ENCODE measurements at places on chromosomes 7 and 10. TPM values are rescaled to one million over a fixed set of nuclear protein-coding genes. Genes with fewer than 3 reads are reported as not detected.

The SLC13A1 gene
- not detected for total RNA-seq

The HMX3 gene
- total RNA-seq = not detected

The FGL2 gene
- total RNA-seq = 0.14 TPM

The EVX1 gene
- not detected for total RNA-seq

The MNX1 gene
- total RNA-seq = not detected

The C10orf67 gene
- 0.22 TPM for total RNA-seq

The ABCA13 gene
- total RNA-seq = 1.3 TPM

The TYSND1 gene
- total RNA-seq = 5.0 TPM

The ABCB1 gene
- total RNA-seq = 2.4 TPM

The TMEM254 gene
- total RNA-seq = 6.9 TPM

The MACC1 gene
- total RNA-seq = not detected

The TUBB8 gene
- not detected for total RNA-seq

The PLCE1 gene
- 0.29 TPM for total RNA-seq

The WNT8B gene
- total RNA-seq = not detected

The LIPM gene
- total RNA-seq = not detected

The RPEL1 gene
- total RNA-seq = not detected

The ETV1 gene
- 52.7 TPM for total RNA-seq

The ATXN7L1 gene
- 10.3 TPM for total RNA-seq

The NME8 gene
- total RNA-seq = not detected

The SPDYE9 gene
- not detected for total RNA-seq

The AGR3 gene
- not detected for total RNA-seq

The SGPL1 gene
- total RNA-seq = 56.0 TPM

The ACADSB gene
- total RNA-seq = 5.3 TPM

The DYDC2 gene
- not detected for total RNA-seq

The OR2A42 gene
- not detected for total RNA-seq

The PLXDC2 gene
- 4.6 TPM for total RNA-seq

The PITRM1 gene
- total RNA-seq = 62.4 TPM

The RBM20 gene
- under 0.01 TPM for total RNA-seq

The AKR1D1 gene
- total RNA-seq = not detected

The EPHB6 gene
- 2.4 TPM for total RNA-seq

The ACTL6B gene
- not detected for total RNA-seq

The ZNF727 gene
- not detected for total RNA-seq

The TUBAL3 gene
- total RNA-seq = not detected

The ZNF467 gene
- total RNA-seq = 0.72 TPM

The WEE2 gene
- total RNA-seq = not detected

The ANXA8 gene
- 18.6 TPM for total RNA-seq

The PON3 gene
- not detected for total RNA-seq

The AQP1 gene
- total RNA-seq = 3.9 TPM

The NKX1-2 gene
- not detected for total RNA-seq

The CRHR2 gene
- total RNA-seq = not detected

The INA gene
- total RNA-seq = 3.7 TPM

The UPK3B gene
- not detected for total RNA-seq

The ELMO1 gene
- not detected for total RNA-seq

The SPDYE5 gene
- total RNA-seq = not detected

The EN2 gene
- not detected for total RNA-seq

The MAT1A gene
- total RNA-seq = not detected

Data from placental pericyte (primary cell).